ENCODE measurements at places on chromosomes 12 and 14.

DNA sequence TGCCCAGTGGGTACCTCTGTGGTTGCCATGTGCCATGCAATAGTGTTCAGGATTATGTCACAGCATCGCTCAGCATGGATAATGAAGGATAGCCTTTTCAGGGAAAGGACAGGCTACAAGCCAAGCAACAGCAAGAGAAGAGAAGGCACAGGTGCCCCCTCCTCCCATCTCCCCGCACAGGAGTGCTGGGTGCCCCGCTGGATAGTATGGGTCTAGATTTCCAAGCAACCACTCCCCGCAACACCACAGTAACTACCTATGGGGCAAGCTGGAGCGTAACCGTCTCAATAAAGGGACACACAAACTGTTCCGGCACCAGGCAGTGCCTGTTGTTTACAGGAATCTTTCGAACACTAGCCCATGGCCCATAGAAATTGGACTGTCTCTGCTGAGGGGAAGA, 222.2 kb downstream of the ITPR2 start:
- no peak for DNase-seq

DNA sequence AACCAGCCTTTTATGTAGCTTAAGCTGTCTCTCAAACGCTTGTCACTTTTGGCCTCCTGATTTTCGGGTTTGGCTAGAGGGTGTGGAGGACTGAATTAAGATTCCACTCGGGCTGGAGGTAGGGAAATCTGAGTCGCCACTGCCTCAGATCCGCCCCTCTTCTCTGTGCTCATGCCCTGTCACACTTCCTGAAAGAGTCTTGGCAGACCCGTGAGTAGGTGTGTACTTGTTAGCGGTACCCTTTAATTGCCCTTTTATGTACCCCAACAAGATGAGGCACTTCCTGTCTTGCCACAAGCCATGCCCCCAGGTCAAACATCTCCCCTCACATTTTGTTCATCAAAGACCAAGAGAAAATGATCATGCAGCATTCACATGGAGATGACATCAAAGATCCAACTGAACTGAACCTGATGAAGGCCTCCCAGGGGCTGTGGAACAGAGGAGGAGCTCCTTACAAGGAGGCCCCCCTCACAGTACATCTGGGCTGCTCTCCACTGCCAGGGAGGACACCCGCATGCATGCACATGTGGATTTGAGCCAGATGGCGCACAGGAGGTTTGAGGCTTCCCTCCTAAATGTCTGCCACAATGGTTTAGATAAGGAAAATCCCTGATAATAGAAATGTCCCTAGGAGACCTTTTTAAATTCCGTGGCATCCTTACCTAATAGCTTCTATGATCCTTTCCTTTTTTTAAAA, 86.5 kb upstream of the CDKN3 start:
- DNase-seq: no peak

GRCh38 chr12:79618848-79619404, 71.8 kb downstream of the PAWR start:
- DNase-seq: no peak

DNA sequence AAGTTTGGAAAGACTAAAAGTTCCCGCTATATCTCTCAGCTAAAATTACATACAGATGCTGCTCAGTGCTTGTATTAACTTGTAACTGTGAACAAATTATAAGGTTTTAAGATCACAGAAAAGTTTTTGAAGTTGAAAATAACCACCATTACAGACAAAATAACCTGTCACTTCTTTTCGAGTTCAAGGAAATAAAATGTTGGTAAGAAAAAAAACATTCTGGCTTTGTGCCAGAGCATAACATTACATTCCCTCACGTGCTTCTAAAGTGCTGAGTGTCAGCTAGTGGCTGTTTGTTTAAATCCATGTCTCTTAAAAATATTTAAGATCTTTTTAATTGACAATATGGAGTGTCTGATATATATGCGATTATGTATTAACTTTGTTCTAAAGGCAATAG, 27.2 kb upstream of the ADAMTS20 start:
- DNase-seq: no peak

GRCh38 chr12:20188930-20189653, 179.2 kb upstream of the PDE3A start:
- no peak for DNase-seq

GRCh38 chr12:69701826-69702225, 2.7 kb upstream of the BEST3 start:
- no peak for DNase-seq

DNA sequence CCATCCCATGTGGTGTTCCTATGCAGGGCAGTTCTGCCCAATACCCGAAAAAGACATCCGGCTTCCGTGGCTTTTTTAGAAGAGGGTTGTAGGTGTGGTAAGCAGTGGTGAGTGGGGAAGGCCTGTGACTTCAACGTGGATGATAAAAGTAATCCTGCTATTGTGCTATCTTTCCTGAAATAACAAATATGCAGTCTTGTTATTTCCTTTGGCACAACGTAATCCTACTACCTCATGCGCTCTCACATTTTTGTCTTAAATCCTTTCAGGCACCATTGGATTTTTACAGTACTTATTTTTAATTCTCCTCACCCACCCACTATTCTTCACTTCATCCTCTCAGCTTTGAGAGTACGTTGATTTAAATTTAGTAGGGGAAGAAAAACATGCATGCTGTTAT, 96.8 kb downstream of the IPO8 start:
- no peak for DNase-seq

- DNase-seq: peak; percentile 38
Observed at GRCh38 chr12:48973941-48974673, 2.6 kb upstream of the WNT10B start.

DNA sequence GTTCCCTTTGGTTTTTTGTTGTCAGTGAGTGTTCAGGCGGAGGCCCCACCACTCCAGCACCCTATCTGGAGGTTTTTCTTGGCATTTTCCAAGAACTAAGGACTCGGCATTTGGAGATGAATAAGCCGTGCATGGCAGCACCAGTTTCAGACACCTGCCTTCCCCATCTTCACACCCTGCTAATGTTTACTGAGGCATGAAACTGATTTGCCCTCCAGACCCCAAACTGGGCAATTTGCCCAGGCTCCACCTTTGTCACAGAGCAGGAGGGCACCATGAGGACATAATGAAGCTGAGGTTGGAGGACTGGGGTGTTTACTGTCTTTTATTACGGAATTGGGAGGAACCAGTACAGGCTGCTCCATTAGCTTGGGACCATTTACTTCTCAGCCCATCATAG, 113.4 kb downstream of the LGMN start:
- no peak for DNase-seq

DNA sequence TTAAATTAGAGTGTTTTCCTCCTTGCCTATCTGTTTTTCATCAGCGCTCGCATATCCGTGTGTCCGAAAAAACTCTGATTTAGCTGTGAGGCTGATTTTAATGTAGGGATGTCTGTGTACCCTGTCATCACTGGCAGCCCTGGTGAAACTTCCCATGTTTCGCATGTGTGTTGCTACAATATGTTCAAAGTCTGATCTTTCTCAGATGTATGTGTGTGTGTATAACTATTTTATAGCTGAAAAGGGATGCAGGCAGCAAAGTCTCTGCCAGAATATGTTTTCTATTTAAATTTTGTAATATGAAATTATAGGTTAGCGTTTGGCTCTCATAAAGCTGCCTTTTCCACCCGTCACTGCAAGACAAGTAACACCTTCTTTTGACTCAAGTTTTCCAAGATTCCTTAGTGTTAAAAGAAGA, 154.8 kb downstream of the TMTC2 start:
- no peak for DNase-seq

GRCh38 chr12:58794859-58795258, 125.4 kb downstream of the LRIG3 start:
- no peak for DNase-seq

DNA sequence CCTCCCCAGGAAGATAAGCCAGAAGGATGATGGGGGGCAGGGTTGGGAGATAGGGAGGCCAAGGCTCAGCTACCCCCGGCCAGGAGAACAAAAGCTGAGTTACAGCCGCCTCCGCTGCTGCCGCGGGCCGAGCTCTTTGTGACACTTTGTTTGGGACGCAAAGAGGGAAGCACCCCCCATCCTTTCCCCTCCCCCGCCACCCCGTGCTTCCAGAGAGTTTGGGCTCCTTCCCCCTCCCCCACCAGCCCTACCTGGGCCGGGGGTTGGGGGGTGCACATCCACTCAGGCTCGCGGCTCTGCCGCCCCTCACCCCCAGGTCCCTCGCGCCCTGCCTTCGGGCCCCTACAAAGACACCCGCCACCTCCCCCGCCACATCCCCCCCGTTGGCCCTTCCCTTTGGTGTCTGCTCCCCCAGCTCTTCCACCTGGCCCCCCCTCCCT, 799 bp downstream of the ZNF219 start:
- no peak for DNase-seq

DNA sequence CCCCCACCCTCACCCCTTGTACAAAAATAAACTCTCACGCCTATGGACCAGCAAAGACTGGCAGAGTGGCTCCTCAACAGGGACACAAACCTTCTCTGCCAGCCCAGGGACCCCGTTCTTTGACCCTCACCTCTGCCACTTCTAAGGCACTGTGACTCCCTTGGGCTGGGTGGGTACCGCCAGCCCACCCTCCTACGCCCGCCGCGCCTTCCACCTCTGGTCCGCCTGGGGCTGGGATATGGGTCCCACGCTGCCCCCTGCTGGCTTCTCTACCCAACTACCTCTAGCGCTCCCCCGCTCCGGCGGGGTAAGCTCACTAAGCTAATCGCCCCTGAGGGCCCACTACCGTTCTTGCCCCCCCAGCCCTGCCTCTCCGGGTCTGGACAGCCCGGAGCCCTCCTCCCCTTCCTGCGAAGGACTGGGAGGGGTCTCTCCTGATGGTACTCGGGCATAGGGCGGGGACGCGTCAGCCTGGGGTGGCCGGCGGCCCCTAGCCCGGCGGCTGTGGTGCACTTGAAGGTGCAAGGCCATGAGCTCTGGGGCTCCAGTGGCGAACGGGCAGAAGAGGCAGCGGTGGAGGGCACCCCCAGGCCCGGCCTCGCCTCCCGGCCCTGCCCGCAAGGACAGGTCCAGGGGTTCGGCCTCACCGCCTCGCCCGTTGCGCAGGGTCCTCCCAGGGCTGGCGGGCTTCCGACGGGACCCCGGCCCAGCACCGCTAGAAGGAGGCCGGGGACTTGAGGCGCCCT, 8.1 kb downstream of the ZNF219 start:
- no peak for DNase-seq

GRCh38 chr14:50658203-50658602, 9.9 kb downstream of the SAV1 start:
- no peak for DNase-seq

DNA sequence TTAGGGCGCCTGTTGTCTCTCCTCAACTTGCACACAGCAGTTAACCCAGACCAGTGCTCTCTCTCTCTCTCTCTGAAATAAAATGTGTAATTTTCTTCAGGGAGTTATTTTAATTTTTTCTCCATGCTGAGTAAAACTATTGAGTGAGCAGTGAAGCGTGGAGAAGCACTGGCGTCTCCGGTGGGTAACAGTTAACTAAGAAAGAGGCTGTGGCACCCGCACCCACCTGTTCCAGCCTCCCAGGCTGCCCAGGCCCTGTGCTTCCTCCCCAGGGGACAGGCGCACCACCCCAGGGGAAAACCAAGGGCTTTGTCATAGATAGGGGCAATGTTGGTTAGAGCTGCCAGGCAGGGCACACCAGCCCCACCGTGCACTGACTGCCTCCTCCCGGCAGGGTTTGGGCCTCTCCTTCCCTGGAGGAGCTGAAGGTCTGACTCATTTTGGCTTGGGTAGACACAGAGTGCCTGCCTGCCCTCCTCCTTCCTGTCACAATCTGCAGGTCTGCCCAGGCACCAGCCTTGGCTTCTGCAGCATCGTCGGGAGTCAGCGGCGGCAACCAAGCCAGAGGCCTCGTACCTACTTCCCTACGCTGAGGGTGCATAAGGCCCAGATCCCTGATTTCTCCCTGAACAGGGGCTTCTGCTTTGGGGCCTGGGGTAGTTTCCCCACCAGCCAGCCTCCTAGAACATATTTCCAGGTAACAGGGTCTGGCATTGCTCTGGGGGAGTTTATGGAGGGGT, 3.9 kb downstream of the HOXC5 start:
- DNase-seq: no peak

DNA sequence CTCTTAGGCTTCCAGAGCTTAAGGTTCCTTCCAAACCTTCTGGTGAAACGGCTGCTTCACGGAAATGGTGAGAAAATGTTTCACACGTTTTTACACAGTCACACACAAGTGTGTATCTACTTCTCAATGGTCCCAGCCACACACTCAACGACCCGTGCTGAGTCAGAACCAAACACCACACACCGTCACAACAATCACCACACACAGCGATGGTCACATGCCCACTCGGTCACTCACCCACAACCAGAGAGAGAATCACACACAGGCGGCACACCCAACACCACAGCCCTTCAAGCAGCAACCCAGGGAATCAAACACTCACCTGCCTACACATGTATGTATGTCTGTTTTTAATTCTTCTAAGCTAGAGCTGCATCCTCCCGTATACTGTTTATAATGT, 12.6 kb upstream of the PLEKHD1 start:
- no peak for DNase-seq

DNA sequence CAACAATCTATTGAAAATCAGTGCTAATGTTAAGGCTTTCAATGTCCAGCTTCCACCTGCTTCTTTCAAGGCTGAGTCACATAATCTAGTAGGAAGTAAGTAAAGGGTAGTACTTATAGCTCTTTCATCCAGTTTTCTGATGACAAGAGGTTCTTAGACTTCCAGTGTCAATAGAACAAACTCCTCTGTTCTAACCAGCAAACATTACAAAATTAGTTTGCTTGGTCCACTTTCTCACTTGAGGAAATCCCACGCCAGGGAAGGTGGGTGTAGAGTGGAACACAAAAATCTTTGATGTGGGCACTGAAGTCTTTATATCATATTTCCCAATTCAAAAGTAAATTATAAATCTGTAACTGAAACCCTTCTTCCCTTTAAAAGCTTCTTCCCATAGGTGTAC, 2.6 kb downstream of the NPC2 start:
- DNase-seq: no peak

DNA sequence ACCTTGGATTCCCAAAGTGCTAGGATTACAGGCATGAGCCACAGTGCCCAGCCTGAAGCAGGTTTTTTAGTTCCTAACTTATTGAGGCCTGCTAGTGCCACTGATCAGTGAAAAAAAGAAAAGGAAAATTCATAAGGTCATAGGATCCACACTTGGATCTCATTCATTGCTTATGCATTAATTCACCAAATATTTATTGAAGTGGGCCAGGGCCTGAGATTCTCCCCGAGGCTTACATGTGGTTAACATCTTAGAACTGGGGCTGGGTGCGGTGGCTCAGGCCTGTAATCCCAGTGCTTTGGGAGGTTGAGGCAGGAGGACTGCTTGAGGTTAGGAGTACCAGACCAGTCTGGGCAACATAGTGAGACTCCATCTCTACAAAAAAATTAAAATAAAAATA, 29.5 kb upstream of the MAP1LC3B2 start:
- DNase-seq: no peak

DNA sequence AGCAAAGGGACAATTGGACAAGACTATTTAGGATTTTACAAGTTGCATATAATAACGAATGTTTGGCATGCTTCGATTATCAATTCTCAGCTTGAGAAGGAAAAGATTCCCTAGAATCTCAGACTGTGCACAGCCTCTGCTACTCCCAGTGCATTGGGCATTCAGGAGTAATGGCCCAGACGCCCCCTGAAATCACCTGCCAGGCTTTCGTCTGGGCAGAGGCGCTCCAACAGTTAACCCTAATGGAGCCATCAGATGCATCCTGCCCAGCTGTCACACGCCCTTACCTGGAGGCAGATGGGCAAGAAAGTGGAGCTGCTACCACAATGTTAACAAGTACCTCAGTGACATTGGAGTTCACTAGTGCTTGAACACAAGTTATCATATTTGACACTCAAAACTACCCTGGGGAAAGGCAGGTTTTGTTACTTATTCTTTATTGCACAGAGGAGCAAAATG, 927 bp upstream of the LRP6 start:
- no peak for DNase-seq

- no peak for DNase-seq
Observed at GRCh38 chr12:122171399-122171798, 2.6 kb downstream of the IL31 start.
